ENCODE measurements at places on chromosomes 1 and 21. TPM values are rescaled to one million over a fixed set of nuclear protein-coding genes. Genes with fewer than 3 reads are reported as not detected.

- H3K36me3 ChIP-seq: no peaks in the 10 kb centered on the region
- no peak overlapping the region for H3K27ac ChIP-seq
- DNase-seq: no peak
- H3K27me3 ChIP-seq: no peaks in the 10 kb centered on the region
Observed at GRCh38 chr1:200893411-200893901, 1.2 kb upstream of the INAVA start.

DNA sequence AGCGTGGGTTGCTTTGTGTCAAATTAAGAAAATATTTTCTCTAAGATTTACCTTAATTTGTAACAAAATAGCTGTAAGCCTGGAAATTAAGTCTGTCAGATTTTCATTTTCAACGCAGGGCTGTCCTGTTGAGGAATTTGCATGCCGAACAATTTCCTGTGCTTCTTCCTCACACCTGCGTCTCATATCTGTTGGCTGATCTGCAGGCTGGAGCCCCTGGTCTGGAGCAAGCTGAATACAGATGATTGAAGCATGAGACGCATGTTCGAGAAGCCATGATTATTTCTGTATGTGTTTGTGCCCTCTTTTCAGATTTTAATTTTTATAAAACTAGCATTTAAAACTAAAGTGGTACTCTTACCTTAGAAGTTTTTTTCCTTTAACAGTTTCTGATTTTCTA lies 9.8 kb downstream of the MIXL1 start:
- H3K4me3 ChIP-seq: no peak overlapping the region
- no peaks in the 10 kb centered on the region for H3K4me1 ChIP-seq
- no peaks in the 10 kb centered on the region for H3K36me3 ChIP-seq
- H3K27ac ChIP-seq: no peak overlapping the region

GRCh38 chr1:147273409-147274336 lies 31.2 kb downstream of the CHD1L start:
- H3K27ac ChIP-seq: peak overlapping the region; percentile 41
- H3K4me3 ChIP-seq: no peak overlapping the region
- DNase-seq: no peak
- H3K4me1 ChIP-seq: peaks cover 14% of the 10 kb centered on the region
- H3K36me3 ChIP-seq: no peaks in the 10 kb centered on the region

The CD34 gene
- 57.5 TPM for total RNA-seq

DNA sequence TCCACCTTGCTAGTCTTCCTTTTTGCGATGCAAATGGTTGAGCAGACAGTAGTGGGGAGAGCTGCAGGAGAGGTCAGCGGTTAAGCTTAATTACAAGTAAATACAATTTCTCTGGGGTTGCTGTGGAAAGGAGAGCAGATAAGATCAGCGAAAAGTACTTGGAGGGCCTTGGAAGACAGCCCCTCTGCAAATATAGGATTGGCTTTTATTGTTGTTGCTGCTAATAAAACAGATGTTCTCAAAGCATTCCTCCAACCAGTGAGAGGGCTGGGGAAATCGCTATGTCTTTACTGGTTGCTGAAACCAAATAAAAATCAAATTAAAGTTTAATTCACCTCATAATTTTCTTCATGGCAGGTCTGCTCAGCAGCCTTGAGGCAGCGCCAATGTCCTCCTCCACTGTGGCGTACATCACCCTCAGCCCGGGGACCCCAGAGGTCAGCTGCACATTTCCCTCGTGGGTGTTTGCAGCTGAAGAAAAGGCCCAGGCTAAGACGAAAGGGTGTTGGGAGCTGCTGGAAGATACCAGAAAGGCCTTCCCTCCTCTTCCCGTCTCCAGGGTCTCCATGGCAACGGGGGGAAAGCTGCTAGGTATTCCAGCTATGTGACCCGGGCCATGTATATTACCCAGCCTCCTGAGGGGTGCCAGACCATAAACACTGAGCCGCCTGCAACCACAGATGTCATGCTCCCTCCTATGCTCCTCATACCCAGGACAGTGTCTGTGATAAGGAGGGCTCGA lies 54.6 kb upstream of the POU2F1 start:
- no peak overlapping the region for H3K27ac ChIP-seq
- H3K36me3 ChIP-seq: no peaks in the 10 kb centered on the region
- no peaks in the 10 kb centered on the region for H3K4me1 ChIP-seq
- H3K27me3 ChIP-seq: no peaks in the 10 kb centered on the region

GRCh38 chr1:161838885-161839284 lies 72.8 kb downstream of the ATF6 start:
- no peak for DNase-seq
- H3K4me3 ChIP-seq: no peak overlapping the region
- no peaks in the 10 kb centered on the region for H3K4me1 ChIP-seq
- H3K36me3 ChIP-seq: no peaks in the 10 kb centered on the region
- H3K27ac ChIP-seq: no peak overlapping the region
- no peaks in the 10 kb centered on the region for H3K27me3 ChIP-seq

DNA sequence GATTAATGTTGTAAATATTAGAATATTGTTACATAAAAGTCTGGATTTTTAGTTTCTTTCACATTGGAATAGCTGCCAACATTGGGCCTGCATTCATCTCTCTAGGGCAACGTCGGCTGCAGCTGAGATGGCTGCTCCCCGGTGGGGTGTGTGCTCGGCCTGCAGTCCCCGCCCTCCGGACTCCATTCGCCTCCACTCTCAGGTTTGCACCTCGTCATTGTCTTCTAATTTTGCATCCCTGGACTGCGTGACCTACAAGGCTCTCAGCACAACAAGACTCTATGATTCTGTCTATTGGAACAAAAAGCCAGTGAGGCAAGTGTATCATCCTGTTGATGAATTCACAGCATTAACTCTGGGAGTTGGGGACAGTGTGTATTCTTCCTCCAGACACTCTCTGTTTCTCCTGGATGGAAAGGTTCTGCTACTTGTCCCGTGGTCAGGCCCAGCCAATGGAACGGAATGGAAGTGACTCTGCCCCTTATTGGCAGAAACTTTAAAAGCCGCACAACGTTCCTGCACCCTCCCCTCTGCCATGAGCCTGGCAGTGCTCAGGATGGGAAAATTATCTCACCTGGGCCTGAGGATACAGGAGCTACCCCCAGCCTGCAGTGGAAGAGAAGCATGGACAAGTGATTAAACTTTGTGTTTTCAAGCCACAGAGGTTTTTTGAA lies 105.0 kb upstream of the SAMD11 start:
- H3K36me3 ChIP-seq: no peaks in the 10 kb centered on the region
- no peak for DNase-seq
- H3K4me3 ChIP-seq: no peak overlapping the region
- H3K27ac ChIP-seq: no peak overlapping the region

The OR2G6 gene
- total RNA-seq: not detected

GRCh38 chr1:65773391-65774123 lies 19.1 kb upstream of the PDE4B start:
- no peaks in the 10 kb centered on the region for H3K4me1 ChIP-seq
- no peak overlapping the region for H3K4me3 ChIP-seq
- no peaks in the 10 kb centered on the region for H3K36me3 ChIP-seq
- H3K27me3 ChIP-seq: no peaks in the 10 kb centered on the region

GRCh38 chr1:212478467-212479025 lies 45.8 kb downstream of the NENF start:
- H3K4me3 ChIP-seq: no peak overlapping the region
- no peaks in the 10 kb centered on the region for H3K27me3 ChIP-seq
- no peak for DNase-seq
- no peaks in the 10 kb centered on the region for H3K36me3 ChIP-seq

- no peaks in the 10 kb centered on the region for H3K27me3 ChIP-seq
- no peak overlapping the region for H3K27ac ChIP-seq
- H3K4me3 ChIP-seq: no peak overlapping the region
- DNase-seq: no peak
- no peaks in the 10 kb centered on the region for H3K36me3 ChIP-seq
Observed at GRCh38 chr1:226482975-226483700, 65.4 kb upstream of the STUM start.

GRCh38 chr1:30172757-30173156 lies 550.6 kb downstream of the MATN1 start:
- H3K4me3 ChIP-seq: no peak overlapping the region
- DNase-seq: peak; percentile 60
- H3K36me3 ChIP-seq: no peaks in the 10 kb centered on the region
- H3K27me3 ChIP-seq: no peaks in the 10 kb centered on the region
- no peaks in the 10 kb centered on the region for H3K4me1 ChIP-seq

The TARBP1 gene
- total RNA-seq: 20.9 TPM

The OR10J1 gene
- total RNA-seq: not detected

DNA sequence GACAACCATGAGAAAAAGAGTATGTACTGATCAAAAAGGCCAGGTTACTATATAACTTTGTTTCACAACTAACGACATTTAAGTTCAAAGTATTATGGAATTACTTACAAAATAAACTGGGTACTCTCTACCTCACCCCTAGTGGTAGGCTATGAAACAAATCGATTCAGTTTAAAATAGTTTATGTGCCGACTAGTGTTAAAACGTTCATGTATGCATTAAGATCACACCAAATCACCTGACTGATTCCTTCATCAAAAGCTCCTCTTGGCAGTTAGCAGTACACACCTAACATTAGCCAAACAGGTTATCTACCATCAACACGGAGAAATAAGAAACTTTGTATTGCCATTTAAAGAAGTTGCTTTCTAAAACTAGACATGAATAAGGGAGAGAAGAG lies 137.1 kb downstream of the AKT3 start:
- H3K27me3 ChIP-seq: no peaks in the 10 kb centered on the region
- H3K36me3 ChIP-seq: no peaks in the 10 kb centered on the region
- no peak overlapping the region for H3K27ac ChIP-seq
- no peak overlapping the region for H3K4me3 ChIP-seq
- DNase-seq: no peak

The LCE2B gene
- total RNA-seq: not detected

DNA sequence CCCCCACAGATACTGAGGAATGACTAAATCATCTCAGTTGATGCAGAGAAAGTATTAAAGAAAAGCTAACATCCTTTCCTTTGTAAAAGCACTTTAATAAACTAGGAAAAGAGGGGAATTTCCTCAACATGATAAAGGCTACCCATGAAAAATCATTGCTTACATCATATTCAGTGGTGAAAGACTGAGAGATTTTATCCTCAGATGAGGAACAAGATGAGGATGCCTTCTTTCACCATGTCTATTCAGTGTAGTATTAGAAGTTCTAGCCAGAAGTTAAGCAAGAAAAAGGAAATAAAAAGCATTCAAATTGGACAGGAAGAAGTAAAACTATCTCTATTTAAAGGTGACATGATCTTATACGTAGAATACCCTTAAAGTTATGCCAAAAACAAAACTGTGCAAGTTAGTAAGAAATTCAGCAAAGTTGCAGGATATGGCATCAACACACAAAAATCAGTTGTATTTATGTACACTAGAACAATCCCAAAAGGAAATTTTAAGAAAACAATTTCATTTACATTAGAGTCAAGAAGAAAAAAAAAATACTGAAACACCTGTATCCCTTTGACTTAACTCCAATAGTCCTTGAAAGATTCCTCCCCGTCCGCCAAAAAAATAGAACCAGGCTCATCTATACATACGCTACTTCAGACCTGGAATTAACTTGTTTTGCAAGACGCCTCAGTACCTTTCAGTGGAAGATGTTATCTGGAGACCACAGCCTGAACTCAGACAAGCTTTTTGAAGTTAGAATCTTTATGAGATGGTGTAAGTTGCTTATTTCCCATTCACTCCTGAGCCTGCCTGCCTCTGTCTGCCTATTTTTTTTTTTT lies 17.5 kb downstream of the ZMYM4 start:
- no peak overlapping the region for H3K27ac ChIP-seq
- H3K36me3 ChIP-seq: no peaks in the 10 kb centered on the region
- no peak overlapping the region for H3K4me3 ChIP-seq

GRCh38 chr1:94796266-94796665 lies 23.9 kb upstream of the SLC44A3 start:
- no peak for DNase-seq
- no peaks in the 10 kb centered on the region for H3K36me3 ChIP-seq
- no peaks in the 10 kb centered on the region for H3K27me3 ChIP-seq
- H3K27ac ChIP-seq: no peak overlapping the region
- peaks cover 23% of the 10 kb centered on the region for H3K4me1 ChIP-seq
- no peak overlapping the region for H3K4me3 ChIP-seq

DNA sequence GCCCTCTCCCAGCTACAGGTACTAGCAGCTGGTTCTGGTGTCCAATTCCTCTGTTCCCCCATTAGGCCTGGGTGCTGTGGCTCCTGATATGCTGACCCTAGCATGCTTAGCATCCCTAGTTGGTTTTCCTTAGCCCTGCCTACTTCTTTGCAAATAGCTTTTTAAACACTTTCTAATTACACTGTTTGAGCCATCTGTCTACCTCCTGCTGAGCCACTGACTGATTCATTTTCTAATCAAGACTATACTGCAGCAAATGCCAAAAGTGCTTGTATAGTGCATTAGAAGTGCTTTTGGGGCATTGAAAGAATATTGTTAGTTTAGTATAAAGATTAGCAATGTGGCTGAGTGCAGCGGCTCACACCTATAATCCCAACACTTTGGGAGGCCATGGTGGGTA lies 36.3 kb downstream of the ERICH3 start:
- no peaks in the 10 kb centered on the region for H3K27me3 ChIP-seq
- H3K36me3 ChIP-seq: no peaks in the 10 kb centered on the region
- no peak overlapping the region for H3K4me3 ChIP-seq
- no peaks in the 10 kb centered on the region for H3K4me1 ChIP-seq
- no peak for DNase-seq

The NUDC gene
- 45.9 TPM for total RNA-seq

The TDRD10 gene
- total RNA-seq: 4.9 TPM

The SLC30A10 gene
- 0.25 TPM for total RNA-seq

DNA sequence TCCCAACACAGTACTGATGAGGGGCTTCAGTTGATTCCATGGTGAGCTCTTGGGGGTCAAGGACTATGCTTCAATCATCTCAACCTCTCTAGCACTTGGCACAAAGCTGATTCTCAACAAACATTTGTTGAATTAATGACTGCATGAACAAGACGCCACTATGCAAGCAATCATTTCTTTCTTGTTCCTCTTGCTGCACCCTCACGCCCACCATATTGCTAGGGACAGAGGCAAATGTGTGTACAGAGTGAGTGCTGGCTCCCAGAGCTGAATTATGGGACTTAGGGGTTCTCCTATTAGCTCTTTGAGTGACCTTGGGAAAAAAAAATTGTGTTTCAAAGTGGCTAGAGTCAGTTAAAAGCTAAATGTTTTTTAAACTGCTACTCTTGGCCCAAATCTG lies 2.5 kb downstream of the ADAR start:
- H3K27ac ChIP-seq: no peak overlapping the region
- no peak overlapping the region for H3K4me3 ChIP-seq
- no peaks in the 10 kb centered on the region for H3K27me3 ChIP-seq
- H3K36me3 ChIP-seq: peaks cover 22% of the 10 kb centered on the region

- no peak for DNase-seq
- H3K4me3 ChIP-seq: no peak overlapping the region
- H3K27me3 ChIP-seq: no peaks in the 10 kb centered on the region
- H3K4me1 ChIP-seq: no peaks in the 10 kb centered on the region
- no peaks in the 10 kb centered on the region for H3K36me3 ChIP-seq
- H3K27ac ChIP-seq: no peak overlapping the region
Observed at GRCh38 chr1:7583291-7584096, 187.6 kb upstream of the VAMP3 start.

DNA sequence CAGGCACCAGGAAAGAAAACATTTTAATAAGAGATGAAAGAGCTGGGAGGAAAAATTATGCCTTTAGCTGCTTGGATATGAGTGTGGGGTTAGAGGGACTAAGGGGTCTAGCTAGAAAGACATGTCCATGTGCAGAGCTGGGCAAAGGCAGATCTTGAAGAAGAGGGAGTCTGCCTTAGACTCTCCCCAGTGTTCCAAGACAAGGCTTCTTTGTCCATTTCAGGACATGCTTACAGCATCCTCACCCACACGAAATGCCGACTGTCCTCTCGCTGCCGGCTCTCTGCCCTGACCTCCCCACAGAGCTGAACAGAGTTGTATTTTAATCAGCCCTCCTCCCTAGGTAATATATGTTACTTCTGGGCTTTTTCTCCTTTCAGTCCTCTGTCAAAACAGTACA lies 100.7 kb upstream of the ATP1B1 start:
- no peak for DNase-seq
- H3K4me3 ChIP-seq: no peak overlapping the region
- H3K27ac ChIP-seq: no peak overlapping the region
- no peaks in the 10 kb centered on the region for H3K4me1 ChIP-seq
- no peaks in the 10 kb centered on the region for H3K36me3 ChIP-seq

The MAP1LC3C gene
- 1.2 TPM for total RNA-seq

The HOOK1 gene
- total RNA-seq: 24.6 TPM

The MAEL gene
- not detected for total RNA-seq
